GM23338 (cell line): ENCODE measurements at places on chromosomes 12 and 14. TPM values are rescaled to one million over a fixed set of nuclear protein-coding genes. Genes with fewer than 3 reads are reported as not detected.

Gene VDR
- total RNA-seq, result 1.1 and 1.4 TPM in 2 replicates

- H3K4me3 ChIP-seq, result peak overlapping the region; percentile 73
- H3K27ac ChIP-seq, result no peak overlapping the region
- DNase-seq, result peak; percentile 66
- peaks cover 6% of the 10 kb centered on the region for H3K4me1 ChIP-seq
These were observed 37.5 kb downstream of the ACACB start for GRCh38 chr12:109153821-109154441.

Gene PIWIL1
- total RNA-seq, result not detected in 2 replicates

DNA sequence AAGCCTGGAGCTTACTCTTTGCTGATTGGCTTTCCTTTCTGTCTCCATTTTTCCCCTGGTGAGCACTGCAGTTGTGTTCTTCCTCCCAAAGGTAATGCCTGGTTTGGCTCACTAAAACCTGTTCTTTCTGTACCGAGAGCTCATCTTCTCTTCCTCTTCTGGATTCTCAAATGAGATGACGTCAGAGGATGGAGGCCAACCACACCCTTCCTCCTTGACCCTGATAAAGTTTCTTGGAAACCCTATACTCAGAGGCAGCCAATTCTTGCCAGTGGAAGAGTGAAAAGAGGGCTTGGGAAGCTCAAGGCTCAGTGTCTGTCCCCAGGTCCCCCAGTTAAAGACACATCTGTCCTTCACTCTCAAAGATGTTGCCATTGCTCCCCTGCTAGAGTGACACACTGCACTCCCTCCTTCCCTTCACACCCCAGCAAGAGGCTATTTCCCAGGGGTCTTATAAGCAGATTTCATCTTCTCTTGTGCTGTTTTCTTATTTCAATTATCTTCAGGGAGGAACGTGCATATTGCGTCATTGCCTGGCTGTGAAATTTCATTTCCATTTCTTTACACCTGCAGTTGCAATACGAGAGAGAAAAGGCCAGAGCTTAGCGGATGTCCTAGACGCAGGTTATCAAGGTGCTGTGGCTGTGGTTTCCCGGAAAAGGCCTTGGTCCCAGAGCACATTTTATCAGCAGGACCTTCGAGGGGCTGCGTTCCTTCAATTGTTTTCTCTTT is 27.3 kb downstream of the NTF3 start:
- no peak for DNase-seq
- no peaks in the 10 kb centered on the region for H3K36me3 ChIP-seq
- peaks cover 5% of the 10 kb centered on the region; the same call in 1 of the 2 replicates for H3K4me1 ChIP-seq
- H3K27me3 ChIP-seq, result no peaks in the 10 kb centered on the region
- H3K4me3 ChIP-seq, result no peak overlapping the region

DNA sequence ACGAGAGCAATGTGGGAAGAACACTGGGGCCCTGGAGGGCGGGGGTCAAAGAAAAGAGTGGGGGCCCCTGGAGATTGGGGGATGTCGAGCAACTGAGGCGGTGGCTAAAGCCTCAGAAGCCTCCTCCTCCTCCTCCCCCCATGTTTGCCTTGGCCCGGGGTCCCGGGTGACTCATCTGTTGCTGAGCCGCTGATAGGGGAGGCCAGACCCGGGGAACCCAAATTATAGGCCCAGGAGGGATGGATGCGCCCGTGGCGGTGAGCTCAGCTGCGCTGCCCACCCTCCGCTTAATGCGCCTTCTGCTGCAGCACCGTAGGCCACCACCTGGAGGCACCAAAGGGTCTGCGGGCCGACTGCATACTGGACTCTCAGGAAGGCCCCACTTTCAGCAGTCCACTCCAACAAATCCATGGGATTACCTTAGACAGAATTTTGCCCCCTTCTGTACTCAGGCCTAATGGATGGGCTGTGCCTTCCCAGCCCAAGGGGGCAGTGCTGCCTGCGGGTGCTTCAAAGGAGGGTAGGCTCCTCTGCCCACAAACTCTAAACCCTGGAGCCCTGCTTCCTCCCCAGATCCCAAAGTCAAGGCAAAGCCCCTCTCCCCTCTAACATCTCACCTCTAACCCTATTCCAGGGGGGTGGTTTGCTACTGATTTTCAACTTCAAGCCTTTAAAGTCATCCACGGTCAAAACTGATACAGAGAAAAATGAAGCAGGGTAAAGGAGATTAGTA is 2.6 kb upstream of the WNT10B start:
- DNase-seq, result peak; percentile 81
- no peak overlapping the region for H3K27ac ChIP-seq
- H3K4me1 ChIP-seq, result peaks cover 28% of the 10 kb centered on the region

Gene SOCS4
- 24.9 and 25.8 TPM in 2 replicates for total RNA-seq

DNA sequence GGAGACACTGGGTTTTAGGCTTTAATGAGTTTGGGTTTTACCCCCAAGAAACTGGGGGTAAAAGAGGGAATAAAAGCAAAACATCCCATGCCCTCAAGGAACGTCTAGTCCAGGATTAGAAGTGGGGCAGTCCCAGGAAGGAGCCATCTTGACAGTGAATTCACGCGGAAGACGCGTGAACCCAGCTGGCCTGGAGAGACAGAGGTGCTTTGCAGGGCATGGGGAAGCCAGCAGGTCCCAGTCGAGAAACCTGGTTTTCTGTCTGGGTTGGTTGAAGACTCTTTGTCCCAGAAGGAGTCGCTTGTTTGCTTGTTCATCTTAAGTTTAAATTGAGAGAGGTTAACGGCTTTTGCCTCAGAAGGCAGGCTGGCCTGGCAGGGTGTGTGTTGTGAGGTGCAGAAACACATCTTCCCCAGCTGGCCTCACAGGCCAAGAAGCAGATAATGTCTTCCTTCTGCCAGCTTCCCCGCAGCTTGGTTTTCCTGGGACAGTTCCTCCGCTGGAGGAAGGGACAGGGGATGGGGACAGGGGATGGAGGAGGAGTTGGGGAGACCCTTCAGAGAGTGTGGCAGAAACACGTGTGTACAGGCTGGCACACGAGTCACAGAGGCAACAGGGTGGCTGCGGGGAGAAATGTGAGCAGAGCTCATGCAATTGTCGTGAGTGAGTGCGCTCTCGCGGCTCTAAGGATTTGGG is 18.5 kb upstream of the CD9 start:
- H3K4me3 ChIP-seq, result no peak overlapping the region
- no peak for DNase-seq
- no peaks in the 10 kb centered on the region for H3K27me3 ChIP-seq
- no peaks in the 10 kb centered on the region for H3K36me3 ChIP-seq
- H3K4me1 ChIP-seq, result peaks cover 10% of the 10 kb centered on the region

Gene NTN4
- total RNA-seq, result 3.3 and 3.8 TPM in 2 replicates

Gene GALNT16
- 2.9 and 5.3 TPM in 2 replicates for total RNA-seq

GRCh38 chr14:75917946-75918335 is 63.9 kb downstream of the TGFB3 start:
- DNase-seq, result no peak
- no peaks in the 10 kb centered on the region for H3K36me3 ChIP-seq
- H3K4me1 ChIP-seq, result 0 out of 2 replicates have a peak, but pooled peaks cover 12% of the 10 kb centered on the region
- no peaks in the 10 kb centered on the region for H3K27me3 ChIP-seq

- H3K4me3 ChIP-seq, result no peak overlapping the region
- H3K27ac ChIP-seq, result no peak overlapping the region
- DNase-seq, result no peak
- H3K27me3 ChIP-seq, result no peaks in the 10 kb centered on the region
- H3K36me3 ChIP-seq, result no peaks in the 10 kb centered on the region; the same call in 1 of the 2 replicates
These were observed 12.6 kb upstream of the MEG3 start for GRCh38 chr14:100813291-100813690.

DNA sequence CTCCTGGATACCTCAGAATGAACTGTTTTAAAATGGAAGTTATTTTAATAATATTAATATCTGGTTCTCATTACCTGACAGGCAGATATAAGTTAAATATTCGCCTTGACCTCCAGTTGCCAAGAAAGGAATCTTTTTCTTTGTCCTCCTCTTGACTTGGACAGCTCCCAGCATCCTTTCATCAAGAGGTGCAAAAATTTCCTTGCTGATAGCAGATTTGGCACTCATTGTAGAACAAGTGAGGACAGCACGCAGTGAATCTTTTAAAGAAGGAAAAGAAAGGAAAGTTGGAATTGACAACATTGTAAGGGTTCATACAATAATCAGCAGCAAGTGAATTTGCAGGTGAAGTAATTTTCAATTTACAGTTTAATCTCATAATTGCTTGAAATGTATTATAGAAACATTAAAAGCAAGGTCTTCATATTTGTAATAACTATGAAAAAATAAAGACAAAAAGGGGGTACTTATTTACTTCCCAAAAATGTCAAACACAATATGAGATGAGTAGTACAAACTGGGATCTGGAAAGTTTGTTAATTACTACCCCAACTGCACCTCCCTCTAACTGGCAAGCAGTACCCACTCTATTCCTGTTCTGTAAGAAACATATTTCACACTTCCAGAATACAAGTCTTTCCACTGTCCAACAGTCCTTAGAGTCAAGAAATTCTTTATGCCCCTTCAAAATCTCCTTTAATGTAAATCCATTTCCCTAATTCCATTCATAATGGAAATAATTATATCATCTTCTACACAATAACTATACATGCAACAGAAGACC is 75.2 kb downstream of the STXBP6 start:
- DNase-seq, result no peak
- no peaks in the 10 kb centered on the region for H3K36me3 ChIP-seq
- H3K4me1 ChIP-seq, result no peaks in the 10 kb centered on the region

DNA sequence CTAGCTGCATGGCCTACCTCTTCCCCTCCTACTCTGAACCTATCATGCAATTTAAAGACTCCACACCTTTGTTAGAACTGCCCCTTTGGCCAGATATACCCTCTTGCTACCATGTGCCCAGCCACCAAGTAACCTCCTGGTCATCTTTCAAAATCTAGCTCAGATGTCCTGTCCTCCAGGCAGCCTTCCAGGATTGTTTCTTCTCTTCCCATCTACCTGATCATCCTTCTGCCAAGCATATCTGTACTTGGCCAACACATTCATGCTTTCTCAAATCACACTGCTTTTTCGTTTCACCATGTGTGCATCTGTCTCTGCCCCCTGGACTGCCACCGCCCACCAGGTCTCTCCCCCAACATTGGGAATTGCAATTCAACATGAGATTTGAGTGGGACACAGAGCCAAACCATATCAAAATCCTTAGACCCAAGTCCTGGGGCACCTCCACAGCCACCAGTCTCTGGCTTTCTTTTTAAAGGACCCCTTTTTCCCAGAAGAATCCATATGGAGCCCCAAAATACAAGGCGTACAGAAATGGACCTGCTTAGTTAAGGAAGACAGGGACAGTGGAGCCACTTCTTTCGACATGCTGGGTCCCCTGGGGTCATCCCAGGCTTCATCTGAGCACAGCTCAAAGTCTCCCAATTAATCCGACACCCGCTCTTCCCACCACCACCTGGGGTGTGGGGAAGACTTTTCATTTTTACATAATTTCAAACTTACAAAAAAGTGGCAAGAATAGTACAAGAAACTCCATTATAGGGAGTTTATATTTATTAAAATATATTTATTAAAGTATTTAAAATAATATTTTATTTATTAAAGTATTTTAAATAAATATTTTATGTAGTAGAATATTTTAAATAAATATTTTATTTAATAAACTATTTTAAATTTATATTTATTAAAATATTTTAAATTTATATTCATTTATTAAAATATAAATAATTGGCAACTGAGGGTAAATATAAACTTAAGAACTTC is 7.9 kb upstream of the CMKLR1 start:
- H3K4me1 ChIP-seq, result no peaks in the 10 kb centered on the region
- DNase-seq, result no peak
- H3K36me3 ChIP-seq, result no peaks in the 10 kb centered on the region

Gene CIROP
- not detected in 2 replicates for total RNA-seq

DNA sequence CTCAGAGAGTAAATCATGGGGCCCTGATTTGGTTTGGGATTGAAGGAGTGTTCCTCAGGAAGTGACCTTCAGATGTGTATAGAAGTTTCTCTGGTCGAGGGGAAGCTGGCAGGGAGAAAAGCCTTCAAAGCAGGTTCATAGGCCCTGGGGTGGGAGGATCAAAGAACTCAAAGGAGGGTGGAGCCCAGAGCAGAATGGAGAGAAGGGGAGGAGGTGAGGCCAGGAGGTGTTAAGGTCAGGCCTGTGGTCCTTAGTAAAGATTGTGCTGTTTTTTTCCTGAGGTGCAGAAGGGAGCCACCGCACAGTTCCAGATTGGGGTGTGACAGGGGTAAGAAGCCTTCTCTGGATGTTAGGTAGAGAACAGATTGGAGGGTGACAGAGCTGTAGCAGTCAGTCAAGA is 9.7 kb upstream of the CFAP251 start:
- no peak overlapping the region for H3K27ac ChIP-seq
- H3K4me3 ChIP-seq, result no peak overlapping the region
- DNase-seq, result no peak
- H3K27me3 ChIP-seq, result no peaks in the 10 kb centered on the region
- no peaks in the 10 kb centered on the region; the same call in 1 of the 2 replicates for H3K36me3 ChIP-seq
- no peaks in the 10 kb centered on the region for H3K4me1 ChIP-seq

Gene ADAM21
- total RNA-seq, result not detected in 2 replicates

Gene MORN3
- total RNA-seq, result 0.14 and 0.47 TPM in 2 replicates

Gene LMNTD1
- not detected in 2 replicates for total RNA-seq
